ENCODE measurements at places on chromosomes 2 and 18.
A peak's percentile ranks its signal among the peaks of the same experiment; 100 is the strongest.

- DNase-seq, result no peak
These were observed 183.5 kb downstream of the AGAP1 start for GRCh38 chr2:235677276-235677788.

DNA sequence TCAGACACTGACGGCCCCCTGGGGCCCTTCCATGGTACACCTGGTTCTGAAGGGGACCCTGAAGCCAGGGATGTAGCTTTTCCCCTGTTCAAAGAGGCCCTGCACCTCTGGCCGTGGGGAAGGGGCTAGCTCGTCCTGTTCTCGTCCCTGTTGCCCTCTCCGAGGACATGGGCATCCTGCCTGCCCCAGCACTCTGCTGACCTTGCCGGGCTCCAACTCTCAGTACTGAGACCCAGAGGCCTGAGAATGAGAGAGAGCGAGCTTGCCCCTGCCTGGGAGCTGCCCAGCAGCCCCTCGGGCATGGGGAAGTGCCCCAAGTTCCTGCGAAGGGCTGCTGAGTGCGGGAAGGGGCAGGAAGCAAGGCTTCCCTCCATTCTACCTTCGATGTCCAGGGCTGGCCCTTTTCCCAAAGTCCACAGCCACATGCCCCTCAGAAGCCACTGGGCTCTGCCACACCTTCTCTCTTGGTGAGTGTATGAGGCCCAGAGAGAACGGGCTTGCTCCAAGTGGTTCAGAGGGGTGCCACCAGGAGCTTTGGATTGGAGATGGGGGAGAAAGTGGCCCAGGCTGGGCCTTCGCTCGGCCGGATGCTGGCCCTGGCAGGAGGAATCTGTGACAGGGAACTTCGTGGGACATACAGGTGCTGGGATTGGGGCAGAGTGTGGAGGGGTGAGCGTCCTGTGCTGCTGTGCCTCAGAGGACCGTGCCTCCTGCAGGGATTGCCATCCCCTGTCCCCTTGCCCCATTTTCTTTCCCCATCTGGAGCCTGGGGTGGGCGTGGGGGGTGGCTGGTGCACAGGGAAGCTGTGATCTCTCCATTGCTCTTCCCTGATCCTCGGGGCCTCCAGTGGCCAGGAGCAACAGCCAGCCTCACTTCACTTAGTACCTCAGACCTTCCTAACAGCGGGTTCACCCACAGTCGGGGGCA, 50.8 kb downstream of the KCNIP3 start:
- DNase-seq, result no peak

DNA sequence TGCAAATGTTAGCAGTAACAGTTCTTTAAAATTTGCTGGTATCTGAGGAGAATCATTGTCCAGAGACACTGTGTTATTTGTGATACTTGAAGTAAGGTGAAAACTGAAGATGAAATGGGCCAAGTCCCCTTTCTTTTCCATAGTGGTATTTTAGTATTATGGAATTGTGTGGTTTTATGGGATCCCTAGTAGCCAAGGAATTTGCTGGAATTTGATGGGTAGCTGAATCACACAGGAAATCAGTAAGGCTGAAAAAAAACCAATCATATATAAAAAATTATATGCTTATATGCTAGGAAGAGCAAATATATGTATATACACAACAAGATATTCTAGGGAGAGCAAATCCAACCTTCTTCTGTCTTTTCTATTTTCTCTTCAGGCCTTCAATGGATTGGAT, 54.2 kb upstream of the TACR1 start:
- DNase-seq, result no peak

GRCh38 chr18:23462876-23463275, 9.8 kb downstream of the RIOK3 start:
- DNase-seq, result no peak

DNA sequence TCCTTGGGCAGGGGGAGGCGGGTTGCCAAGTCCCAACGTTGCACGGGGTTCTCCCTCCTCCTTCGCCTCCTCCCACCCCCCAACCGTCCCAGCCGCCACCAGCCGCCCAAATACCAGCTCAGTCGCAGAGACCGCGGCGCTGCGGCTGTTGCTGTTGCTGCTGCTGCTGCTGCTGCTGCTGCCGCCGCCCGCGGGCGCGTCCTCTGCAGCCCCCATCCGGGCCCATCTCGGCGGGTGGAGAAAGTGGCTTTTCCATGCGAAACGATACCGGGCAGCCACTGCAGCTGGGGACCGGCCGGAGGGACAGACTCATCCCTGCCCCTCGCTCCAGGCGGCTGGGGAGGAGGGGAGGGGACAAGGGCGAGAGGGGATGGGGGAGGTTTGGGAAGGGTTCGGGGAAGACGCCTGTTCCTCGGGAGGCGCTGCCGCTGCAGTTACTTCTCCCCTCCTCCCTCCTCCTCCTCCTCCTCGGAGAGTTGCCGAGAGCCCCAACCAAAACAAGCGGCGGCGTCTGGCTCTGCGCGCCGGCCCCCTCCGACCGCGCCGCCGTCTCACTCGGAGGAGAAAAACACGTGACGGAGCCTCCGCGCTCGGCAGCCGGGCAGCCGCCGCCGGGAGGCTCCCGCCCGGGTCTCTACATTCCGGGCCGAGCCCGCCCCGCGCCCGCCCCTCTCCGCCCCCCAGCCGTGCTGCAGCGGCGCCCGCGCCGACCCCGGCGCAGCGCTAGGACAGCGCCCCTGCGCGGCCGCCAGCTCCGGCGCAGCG, at the start of gene IRS1:
Gene IRS1, minus strand, starts transcription at position 610 of the 765 bp plus-strand sequence. CDS start 1,082 bp downstream, outside the sequence.
- peak; percentile 50 for DNase-seq

DNA sequence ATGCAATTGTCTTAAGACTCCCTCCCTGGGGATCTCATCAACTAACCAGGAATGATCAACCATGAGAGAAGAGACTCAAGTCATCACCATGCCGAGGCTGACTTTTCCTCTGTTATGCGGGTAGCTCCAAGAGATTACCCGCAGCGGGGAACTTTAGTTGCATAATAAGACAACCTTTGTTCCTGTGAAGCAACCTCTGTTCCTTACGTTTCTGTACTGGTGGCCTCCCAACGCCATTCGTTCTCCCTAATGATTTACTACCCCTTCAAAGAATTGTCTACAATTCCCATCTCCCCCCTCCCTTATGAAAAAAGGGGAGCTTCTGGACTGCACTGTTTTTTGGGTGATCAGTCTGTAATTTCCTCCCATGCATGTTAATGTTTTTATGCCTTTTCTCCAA, 66.1 kb upstream of the LRPPRC start:
- DNase-seq, result no peak

- DNase-seq, result no peak
These were observed 194.4 kb downstream of the RNF144A start for GRCh38 chr2:7111626-7112025.

All from DMS 273 treated with DMSO at 0.1 percent for 48 hours (cell line).